ENCODE measurements at places on chromosomes 12 and 14.
A peak's percentile ranks its signal among the peaks of the same experiment; 100 is the strongest.

DNA sequence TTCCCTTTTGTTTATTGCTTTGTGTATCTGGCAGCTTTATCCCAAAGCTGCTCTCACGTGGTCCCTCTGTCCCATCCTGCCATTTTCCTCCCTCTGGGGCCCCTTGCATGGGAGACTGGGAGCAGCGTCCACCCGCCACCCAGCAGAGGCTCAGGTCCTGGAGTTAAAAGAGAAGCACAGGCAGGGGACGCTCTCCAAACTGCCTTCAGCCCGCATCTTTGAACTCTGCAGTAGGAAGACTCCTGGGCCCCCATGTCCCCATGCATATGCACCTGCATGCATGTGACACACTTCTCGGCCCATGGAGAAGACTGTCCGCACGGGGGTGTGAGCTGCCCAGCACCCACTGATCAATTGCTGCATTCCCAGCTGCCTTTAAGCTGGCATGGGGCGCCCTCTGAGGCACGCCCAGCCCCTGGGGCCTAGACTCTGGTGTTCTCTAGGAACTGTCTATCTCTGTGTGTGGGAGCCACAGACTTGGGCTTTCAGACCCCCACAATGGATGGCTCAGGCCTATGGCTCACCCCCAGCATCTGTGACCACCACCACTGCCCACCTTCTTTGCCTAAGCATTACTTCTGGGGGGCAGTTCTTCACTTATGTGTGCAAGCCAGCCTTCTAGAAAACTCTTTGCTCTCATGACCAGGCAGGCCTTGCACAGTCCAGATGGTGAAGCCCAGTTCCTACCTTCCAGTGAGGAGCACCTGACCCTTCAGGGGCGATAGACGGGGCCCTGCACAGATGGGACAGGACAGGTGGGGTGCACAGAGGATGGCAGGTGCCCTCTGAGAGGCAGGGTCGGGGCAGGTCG, 96.1 kb upstream of the DIO3 start:
- DNase-seq: peak; percentile 6

GRCh38 chr12:78149459-78149858, 318.8 kb downstream of the NAV3 start:
- no peak for DNase-seq

DNA sequence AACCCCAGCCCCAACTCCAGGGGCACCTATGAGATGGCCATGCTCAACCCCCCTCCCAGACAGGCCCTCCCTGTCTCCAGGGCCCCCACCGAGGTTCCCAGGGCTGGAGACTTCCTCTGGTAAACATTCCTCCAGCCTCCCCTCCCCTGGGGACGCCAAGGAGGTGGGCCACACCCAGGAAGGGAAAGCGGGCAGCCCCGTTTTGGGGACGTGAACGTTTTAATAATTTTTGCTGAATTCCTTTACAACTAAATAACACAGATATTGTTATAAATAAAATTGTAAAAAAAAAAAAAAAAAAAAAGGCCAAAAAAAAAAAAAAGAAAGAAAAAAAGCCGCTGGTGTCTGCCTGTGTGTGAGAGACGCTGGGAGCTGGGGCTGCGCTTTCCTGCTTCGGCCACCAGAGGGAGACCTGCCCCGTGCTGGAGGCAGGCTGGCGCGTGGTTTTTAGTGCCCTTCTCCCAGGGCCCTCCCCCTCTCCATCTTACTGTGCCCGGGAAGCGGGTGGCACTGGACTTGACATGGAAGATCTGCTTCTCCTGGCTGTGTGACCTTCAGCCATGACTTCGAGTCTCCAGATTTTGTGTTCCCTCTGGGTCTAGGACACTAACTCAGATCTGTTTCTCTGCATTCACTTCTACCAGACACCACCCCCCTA, 3.4 kb upstream of the NXPH4 start:
- DNase-seq: peak; percentile 80

DNA sequence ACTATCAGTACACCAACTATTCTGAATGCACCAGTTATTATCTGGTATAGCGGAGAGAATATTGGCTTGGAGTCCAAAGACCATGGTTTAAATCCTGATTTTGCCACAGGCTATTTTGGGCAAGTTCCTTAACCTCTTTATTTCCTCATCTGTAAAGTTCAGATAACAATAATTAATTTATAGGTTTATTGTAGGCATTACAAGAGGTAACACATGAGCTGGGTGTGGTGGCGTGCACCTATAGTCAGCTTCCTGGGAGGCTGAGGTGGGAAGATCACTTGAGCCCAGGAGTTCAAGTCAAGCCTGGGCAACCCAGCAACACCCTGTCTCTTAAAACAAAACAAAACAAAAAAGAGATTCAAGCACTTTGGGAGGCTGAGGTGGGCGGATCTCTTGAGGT, 23.1 kb downstream of the PHLDA1 start:
- no peak for DNase-seq

- DNase-seq: no peak
These were observed 160.2 kb downstream of the PPM1H start for GRCh38 chr12:62774794-62775193.

DNA sequence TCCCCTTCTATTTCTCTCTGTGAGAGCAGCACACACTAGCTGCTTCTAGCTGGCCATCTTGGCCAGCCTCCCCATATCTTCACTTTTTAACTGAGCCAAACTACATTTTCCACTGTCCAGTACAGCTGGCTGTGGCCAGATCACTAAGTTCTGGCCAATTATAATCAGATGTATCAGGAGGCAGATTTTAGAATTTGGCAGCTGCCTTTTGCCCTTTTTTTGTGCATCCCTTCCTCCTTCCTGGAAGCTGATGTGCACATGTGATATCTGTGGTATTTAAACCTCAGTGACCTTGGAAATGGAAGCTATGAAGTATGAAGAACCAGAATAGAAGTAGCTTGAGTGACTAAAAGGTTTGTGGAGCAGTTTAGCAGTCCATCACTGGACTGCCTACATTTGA, 49.8 kb upstream of the ANO6 start:
- DNase-seq: no peak

GRCh38 chr12:76451528-76451927, 103.3 kb upstream of the BBS10 start:
- DNase-seq: no peak

- no peak for DNase-seq
These were observed 70.1 kb downstream of the CLIP1 start for GRCh38 chr12:122352394-122352793.

DNA sequence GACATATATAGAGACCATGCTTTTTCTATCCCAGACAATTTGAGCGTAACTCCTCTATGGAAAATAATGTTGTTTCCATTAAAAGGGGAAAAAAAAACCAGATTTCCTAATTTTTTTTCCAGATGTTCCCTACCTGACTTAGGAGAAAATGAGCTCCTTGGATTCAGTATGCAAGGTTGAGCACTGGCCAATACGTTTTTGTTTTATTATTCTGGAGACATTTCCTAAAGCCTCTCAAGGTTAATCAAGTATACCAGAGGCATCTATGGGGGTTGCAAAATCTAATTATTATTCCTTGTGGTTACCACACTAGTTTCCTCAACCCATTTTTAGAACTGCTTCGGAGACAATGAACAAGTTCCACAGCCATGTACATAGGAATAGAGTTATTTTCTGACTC, 291.3 kb downstream of the SLC16A7 start:
- no peak for DNase-seq

DNA sequence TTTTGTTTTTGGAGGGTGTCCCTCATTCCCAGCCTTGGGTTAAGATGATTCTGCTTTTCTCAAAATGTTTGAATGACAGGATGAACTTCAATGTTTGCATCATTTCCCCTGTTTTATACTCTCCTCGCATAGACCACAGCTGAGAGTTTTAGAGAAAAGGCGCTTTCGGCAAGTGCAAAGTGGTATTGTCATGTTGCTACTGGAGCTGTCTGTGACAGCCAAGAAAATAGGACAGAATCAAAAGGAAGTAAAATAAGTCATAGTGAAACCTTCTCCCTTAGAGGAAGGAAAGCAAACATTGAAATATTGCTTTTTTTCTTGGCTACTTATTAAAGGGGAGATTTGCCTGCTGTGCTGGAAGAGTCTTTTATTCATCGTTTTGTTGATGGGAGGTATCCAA, 33.5 kb upstream of the ARHGAP5 start:
- DNase-seq: no peak

DNA sequence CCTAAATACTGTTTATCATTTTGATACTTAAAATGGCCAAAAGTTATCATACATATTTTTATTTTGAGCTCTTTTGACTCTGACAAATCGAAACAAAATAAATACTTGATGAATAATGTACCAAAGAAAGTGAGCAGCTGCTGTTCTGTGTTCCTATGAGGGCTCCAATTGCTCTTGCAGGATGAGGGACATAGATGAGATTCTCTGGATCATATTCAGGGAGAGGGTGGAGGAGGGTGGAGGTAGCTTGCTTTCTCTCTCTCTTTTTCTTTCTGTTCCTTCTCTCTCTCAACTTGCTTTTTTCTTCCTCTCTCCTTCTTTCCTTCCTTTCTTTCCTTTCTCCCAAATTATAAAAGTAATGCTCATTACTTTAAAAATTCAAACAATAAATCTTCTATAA, 8.9 kb upstream of the MYH7 start:
- DNase-seq: no peak

GRCh38 chr14:31505411-31505810, 17.6 kb upstream of the GPR33 start:
- no peak for DNase-seq

DNA sequence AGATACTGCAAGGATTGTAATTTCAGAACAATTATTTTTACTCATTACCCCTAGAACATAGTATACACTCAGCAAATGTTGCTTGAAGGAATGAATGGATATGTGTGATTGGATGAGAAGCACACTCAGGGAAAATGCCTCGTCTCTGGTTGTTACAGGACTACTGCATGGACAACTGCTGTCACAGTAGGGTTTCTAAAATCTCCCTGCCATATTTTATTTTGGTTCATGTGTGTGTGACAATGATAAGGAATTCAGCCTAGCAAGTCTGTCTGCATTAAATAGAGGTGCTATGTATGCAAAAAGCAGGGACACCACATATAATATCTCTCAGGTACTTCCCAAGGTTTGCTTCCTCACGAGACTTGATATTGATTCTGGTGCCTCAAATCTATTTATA, 1.4 kb downstream of the PTPRR start:
- no peak for DNase-seq

GRCh38 chr12:14567351-14568162, at the start of gene PLBD1:
Gene PLBD1, minus strand, starts transcription at chr12:14567883. Its CDS starts 187 bp downstream, at chr12:14567696.
- peak; percentile 56 for DNase-seq

GRCh38 chr14:82009076-82009475, 475.4 kb upstream of the SEL1L start:
- DNase-seq: no peak

DNA sequence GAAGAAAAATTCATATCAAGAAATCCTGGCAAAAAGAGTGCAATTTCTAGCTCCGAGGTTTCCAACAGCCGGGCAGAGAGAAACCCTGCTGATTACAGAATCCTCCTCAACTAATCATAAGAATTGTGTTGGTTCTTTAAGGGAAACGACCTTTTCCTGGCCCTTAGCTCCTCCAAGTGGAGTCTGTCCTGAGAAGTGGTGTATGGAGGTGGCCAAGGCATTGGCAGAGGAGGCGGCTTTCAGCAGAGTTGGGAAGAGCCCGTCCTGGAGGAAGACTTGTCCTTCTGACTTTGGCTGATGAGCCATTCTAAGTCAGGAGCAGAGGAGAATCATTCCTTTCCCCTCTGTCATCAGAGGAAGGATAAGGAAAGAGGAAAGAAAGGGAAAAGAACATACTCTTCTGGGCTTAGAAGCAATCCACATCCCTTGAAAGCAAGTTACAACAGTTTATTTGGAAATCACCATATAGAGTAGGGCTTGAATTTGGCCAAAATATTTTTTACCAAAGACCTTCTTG, 46.5 kb upstream of the PTCSC3 start:
- no peak for DNase-seq

DNA sequence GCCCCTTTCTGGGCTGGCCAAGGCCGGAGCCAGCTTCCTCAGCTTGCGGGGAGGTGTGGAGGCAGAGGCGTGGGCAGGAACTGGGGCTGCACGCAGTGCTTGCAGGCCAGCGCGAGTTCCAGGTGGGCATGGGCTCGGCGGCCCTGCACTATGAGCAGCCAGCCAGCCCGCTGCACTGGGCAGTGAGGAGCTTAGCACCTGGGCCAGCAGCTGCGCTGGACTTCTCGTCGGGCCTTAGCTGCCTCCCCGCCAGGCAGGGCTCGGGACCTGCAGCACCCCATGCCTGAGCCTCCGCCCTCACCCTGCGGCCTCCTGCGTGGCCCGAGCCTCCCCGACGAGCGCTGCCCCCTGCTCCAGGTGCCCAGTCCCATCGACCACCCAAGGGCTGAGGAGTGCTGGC, 42.0 kb downstream of the TMTC2 start:
- DNase-seq: no peak

- no peak for DNase-seq
These were observed 5.5 kb downstream of the SP7 start for GRCh38 chr12:53330671-53331070.

DNA sequence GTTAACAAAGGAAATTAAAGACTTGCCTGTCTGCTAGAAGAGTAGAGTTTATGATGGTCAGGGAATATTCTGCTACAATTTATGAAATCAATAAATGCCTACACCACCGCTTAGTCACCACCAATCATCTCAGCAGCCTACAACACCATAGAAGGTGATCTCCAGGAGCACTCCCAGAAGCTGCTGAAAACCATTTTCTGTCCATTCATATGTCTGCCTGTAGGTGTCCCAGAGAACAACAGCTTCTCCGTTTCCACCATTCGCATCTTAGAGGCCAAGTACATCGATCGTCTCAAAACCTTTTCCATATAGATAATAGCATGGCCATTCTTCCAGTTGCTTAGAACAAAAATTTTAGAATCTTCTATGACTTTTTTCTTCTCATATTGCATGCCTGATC, 303.4 kb downstream of the KCNC2 start:
- DNase-seq: no peak

- no peak for DNase-seq
These were observed 106.9 kb upstream of the OR4E1 start for GRCh38 chr14:21780429-21781084.

DNA sequence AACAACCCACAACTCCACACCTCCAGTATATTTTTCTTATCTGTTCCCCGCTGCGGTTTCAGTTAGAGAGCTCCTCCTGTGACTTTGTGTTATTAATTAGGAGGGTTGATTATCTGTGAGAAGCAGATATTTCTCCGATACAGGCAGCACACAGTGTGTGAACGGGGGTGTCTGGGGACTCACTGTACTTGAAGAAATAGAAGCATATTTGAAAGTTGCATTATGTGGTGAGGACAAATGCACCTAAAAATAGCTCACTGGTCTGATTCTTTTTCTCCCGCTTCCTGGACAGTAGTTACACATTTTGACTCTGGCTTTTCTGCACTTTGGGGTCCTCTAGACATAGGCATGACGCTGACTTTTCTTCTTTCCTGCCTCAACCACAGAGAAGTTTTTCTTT, 277.7 kb downstream of the VRK1 start:
- DNase-seq: no peak

GRCh38 chr14:88572117-88572516, 9.3 kb downstream of the ZC3H14 start:
- no peak for DNase-seq

Measured in progenitor cell of endocrine pancreas (in vitro differentiated cells).